Suprapubic skin (tissue), 4 donors: ENCODE measurements at places on chromosomes 3 and 15.

DNA sequence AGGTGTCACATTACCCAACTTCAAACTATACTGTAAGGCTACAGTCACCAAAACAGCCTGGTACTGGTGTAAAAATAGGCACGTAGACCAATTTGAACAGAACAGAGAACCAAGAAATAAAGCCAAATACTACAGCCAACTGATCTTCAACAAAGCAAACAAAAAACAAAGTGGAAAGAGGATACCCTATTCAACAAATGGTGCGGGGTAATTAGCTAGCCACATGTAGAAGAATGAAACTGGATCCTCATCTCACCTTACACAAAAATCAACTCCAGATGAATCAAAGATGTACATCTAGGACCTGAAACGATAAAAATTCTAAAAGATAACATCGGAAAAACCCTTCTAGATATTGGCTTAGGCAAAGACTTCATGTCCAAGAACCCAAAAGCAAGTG, 13.1 kb downstream of the PEAK1 start:
- DNase-seq, result no peak
- no peak overlapping the region for H3K27ac ChIP-seq
- no peaks in the 10 kb centered on the region for H3K36me3 ChIP-seq
- H3K4me1 ChIP-seq, result peaks cover 7% of the 10 kb centered on the region

GRCh38 chr3:194245975-194246561, 105.1 kb downstream of the CPN2 start:
- no peak overlapping the region for H3K27ac ChIP-seq
- no peaks in the 10 kb centered on the region for H3K27me3 ChIP-seq
- no peak for DNase-seq

DNA sequence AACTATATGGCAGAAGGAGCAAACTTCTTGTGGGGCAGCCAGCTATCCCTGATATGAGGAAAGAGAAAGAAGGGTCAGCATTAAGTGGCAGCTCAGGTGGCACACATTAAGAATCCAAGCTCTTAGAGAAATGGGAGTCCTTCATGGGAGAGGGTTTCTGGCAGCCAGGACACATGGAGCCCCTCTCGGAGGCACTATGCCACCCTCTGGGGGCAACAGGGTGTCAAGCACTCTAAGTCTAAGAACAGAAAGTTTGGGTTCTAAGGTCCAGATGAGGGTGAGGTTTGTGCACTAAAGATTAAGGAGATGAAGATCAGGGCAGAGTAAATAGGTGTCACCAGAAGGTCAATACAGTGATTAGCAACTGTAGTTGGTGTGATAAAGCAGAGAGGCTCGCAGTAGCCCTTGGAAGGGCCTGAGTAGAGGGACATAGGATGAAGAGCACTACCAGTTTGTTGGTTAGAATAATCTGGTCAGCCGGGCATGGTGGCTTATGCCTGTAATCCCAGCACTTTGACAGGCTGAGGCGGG, 89.3 kb downstream of the ST6GAL1 start:
- H3K4me3 ChIP-seq, result no peak overlapping the region
- H3K36me3 ChIP-seq, result no peaks in the 10 kb centered on the region
- DNase-seq, result no peak
- H3K27ac ChIP-seq, result no peak overlapping the region

GRCh38 chr3:141864281-141864970, 12.0 kb upstream of the ATP1B3 start:
- H3K36me3 ChIP-seq, result no peaks in the 10 kb centered on the region
- H3K27ac ChIP-seq, result peak overlapping the region; percentile 8
- DNase-seq, result no peak
- H3K27me3 ChIP-seq, result no peaks in the 10 kb centered on the region
- no peak overlapping the region for H3K4me3 ChIP-seq
- H3K4me1 ChIP-seq, result peaks cover 32% of the 10 kb centered on the region

GRCh38 chr3:155560135-155560534, 184.7 kb downstream of the PLCH1 start:
- no peak overlapping the region for H3K27ac ChIP-seq
- DNase-seq, result no peak
- H3K4me1 ChIP-seq, result no peaks in the 10 kb centered on the region

DNA sequence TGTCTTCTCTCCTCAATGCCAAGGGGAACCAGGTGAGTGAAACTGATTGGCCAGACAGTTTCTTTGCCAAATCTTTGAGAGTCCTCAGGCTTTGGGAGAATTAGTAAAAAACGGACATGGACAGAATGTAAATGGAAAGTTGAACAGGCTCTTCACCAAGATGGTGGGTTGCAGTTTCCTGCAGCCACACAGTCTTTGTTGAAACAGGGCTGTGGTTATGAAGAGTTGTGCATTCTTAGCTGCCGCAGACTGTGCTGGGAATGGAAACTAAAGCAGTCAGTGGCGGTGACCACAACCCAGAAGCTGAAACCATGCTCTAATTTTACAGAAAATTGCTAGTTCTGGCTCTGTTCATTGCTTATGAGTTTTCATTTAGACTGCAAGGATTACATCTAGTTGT, 42.1 kb upstream of the TASOR start:
- H3K27me3 ChIP-seq, result no peaks in the 10 kb centered on the region
- peaks cover 54% of the 10 kb centered on the region for H3K36me3 ChIP-seq
- no peak overlapping the region for H3K4me3 ChIP-seq
- H3K4me1 ChIP-seq, result no peaks in the 10 kb centered on the region
- no peak for DNase-seq
- no peak overlapping the region for H3K27ac ChIP-seq

- no peak overlapping the region for H3K27ac ChIP-seq
- no peak overlapping the region for H3K4me3 ChIP-seq
- no peaks in the 10 kb centered on the region for H3K4me1 ChIP-seq
- DNase-seq, result no peak
Measured at GRCh38 chr15:25226360-25226759, 212.5 kb downstream of the UBE3A start.

GRCh38 chr15:50906954-50907600, 1.4 kb upstream of the AP4E1 start:
- H3K4me1 ChIP-seq, result peaks cover 30% of the 10 kb centered on the region
- no peak for DNase-seq
- H3K36me3 ChIP-seq, result no peaks in the 10 kb centered on the region
- H3K27ac ChIP-seq, result peak overlapping the region; percentile 95

DNA sequence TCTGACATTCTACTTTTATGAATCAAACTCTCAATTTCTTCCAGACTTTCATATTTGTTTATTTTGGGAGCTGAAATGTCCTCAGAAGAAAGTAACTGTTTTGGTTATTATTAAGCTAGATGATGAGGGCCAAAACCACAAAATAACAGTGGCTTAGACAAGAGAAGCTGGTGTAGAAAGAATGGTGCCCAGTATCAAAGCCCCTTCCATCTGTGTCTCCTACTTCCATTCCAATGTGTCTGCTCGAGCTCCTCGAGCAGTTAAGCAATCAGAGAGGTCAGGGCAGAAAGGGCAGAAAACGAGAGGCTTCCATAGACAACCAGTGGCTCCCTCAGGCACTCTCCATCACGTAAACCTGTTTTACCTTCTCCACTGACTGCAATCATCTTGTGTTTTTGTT, 59.7 kb upstream of the MAGI1 start:
- no peak for DNase-seq
- no peaks in the 10 kb centered on the region for H3K27me3 ChIP-seq
- no peak overlapping the region for H3K4me3 ChIP-seq
- no peak overlapping the region for H3K27ac ChIP-seq
- H3K36me3 ChIP-seq, result no peaks in the 10 kb centered on the region
- H3K4me1 ChIP-seq, result no peaks in the 10 kb centered on the region

- no peak for DNase-seq
- no peak overlapping the region for H3K27ac ChIP-seq
- H3K4me1 ChIP-seq, result peaks cover 17% of the 10 kb centered on the region
- H3K36me3 ChIP-seq, result no peaks in the 10 kb centered on the region
- no peaks in the 10 kb centered on the region for H3K27me3 ChIP-seq
Measured at GRCh38 chr15:81199031-81199779, 2.5 kb downstream of the IL16 start.

GRCh38 chr3:5462086-5462485, 274.6 kb downstream of the EDEM1 start:
- H3K27ac ChIP-seq, result no peak overlapping the region
- no peak for DNase-seq
- no peaks in the 10 kb centered on the region for H3K36me3 ChIP-seq
- H3K4me3 ChIP-seq, result no peak overlapping the region
- H3K27me3 ChIP-seq, result no peaks in the 10 kb centered on the region

GRCh38 chr3:190786898-190787297, 75.6 kb downstream of the GMNC start:
- H3K27me3 ChIP-seq, result no peaks in the 10 kb centered on the region
- no peak overlapping the region for H3K4me3 ChIP-seq
- DNase-seq, result no peak
- no peaks in the 10 kb centered on the region for H3K36me3 ChIP-seq

GRCh38 chr3:188326111-188326510, 172.2 kb downstream of the LPP start:
- H3K4me1 ChIP-seq, result peaks cover 11% of the 10 kb centered on the region
- H3K36me3 ChIP-seq, result peaks cover 3% of the 10 kb centered on the region
- no peak overlapping the region for H3K27ac ChIP-seq
- H3K4me3 ChIP-seq, result no peak overlapping the region

DNA sequence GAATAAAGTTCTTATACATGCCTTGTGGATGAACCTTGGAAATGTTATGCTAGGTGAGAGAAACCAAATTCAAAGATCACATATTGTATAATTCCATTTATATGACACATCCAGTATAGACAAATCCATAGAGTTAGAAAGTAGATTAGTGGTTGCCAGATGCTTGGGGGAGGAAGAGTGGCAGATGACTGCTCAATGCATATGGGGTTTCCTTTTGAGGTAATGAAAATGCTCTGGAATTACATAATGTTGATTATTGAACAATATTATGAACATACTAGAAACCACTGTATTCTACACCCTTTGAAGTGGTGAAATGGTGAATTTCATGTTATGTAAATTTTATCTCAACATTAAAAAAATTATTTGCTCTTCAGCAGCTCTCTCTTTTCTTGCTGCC, 100.8 kb downstream of the DHX36 start:
- no peaks in the 10 kb centered on the region for H3K27me3 ChIP-seq
- no peaks in the 10 kb centered on the region for H3K4me1 ChIP-seq
- peaks cover 10% of the 10 kb centered on the region for H3K36me3 ChIP-seq

DNA sequence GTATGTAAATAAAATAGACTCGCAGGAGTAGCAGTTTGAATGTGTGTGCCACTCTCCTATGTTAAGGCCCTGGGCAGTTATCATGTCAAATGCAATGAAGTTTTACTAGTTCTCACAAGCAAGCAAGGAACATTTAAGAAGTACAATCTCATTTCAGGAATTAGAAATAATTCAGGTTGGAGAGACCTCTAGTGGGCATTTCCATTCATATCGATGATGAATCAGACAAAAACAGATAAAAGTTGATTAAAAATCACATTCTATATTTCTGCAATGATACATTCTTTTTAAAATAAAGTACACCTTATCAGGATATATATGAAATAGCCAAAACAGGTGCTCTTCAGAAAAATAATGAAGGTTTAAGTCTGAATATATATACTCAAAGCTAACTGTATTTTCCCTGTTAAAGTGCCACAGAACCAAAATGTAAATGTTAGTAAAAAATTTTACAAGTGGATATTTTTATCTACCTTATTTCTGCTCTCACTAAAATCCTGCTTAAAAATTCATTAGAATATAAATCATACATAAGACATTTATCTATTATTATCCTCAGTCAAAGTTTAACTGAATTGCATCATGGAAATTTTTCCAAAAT, 492.4 kb upstream of the FRG2C start:
- H3K4me3 ChIP-seq, result no peak overlapping the region
- no peak for DNase-seq
- H3K27ac ChIP-seq, result no peak overlapping the region
- no peaks in the 10 kb centered on the region for H3K4me1 ChIP-seq
- H3K27me3 ChIP-seq, result no peaks in the 10 kb centered on the region

DNA sequence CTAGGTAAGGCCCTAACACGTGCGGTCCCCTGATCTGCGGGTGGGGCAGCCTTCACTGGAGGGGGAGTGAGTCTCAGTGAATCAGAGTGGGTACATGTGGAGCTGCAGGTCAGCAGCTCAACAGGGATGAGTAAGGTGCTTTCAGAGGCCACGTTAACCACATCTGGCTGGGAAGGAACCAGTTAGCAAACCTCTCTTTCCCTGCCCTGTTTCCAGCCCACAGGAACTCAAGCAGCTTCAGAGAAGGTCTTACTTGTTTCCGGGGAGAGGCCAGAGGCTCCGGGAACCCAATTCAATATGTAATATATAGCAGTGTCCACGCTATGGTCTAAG, 175.3 kb downstream of the XXYLT1 start:
- H3K27me3 ChIP-seq, result no peaks in the 10 kb centered on the region
- no peaks in the 10 kb centered on the region for H3K36me3 ChIP-seq
- DNase-seq, result no peak
- H3K4me3 ChIP-seq, result no peak overlapping the region

DNA sequence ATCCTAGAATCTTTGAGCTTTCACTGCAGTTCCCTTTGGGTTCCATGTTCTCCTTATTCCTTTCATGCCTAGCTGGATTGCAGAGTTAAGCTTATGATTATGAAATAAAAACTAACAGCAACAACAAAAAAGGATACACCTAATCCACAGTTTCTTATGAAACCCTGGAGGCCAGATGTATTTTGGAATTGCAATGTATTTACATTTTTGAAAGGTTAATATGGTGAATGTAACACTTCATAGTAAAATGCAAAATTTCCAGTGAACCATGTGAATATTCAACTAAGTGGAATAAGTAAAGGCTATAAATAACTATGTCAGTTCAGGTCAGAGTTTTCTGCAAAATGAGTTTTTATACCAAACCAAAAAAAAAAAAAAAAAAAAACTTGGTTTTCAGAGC, 65.8 kb upstream of the FLNB start:
- no peak overlapping the region for H3K4me3 ChIP-seq
- H3K36me3 ChIP-seq, result no peaks in the 10 kb centered on the region
- H3K27ac ChIP-seq, result no peak overlapping the region
- no peaks in the 10 kb centered on the region for H3K27me3 ChIP-seq
- no peak for DNase-seq
- H3K4me1 ChIP-seq, result peaks cover 13% of the 10 kb centered on the region

DNA sequence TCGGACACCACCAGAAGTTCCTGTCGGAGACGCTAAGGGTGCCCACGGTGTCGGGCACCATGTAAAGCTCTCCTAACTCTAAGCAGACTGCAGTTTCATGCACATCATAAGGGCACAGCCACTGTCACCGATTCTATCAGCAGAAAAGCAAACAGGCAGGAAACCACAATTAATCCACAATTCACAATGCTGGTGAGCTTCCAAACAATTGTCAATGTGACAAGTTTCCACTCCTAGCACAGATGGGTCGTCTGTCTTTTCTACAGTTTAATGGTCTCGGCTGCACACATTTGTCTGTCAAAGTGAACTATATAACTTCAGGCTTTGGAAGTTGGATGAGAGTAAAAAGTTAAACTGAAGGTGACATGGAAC, 8.8 kb upstream of the OCA2 start:
- H3K36me3 ChIP-seq, result peaks cover 17% of the 10 kb centered on the region
- peak overlapping the region; percentile 58 for H3K4me3 ChIP-seq
- no peak overlapping the region for H3K27ac ChIP-seq
- peaks cover 17% of the 10 kb centered on the region for H3K4me1 ChIP-seq
- H3K27me3 ChIP-seq, result peaks cover 19% of the 10 kb centered on the region
- no peak for DNase-seq

GRCh38 chr3:189529468-189529867, 101.7 kb upstream of the TP63 start:
- no peak for DNase-seq
- no peak overlapping the region for H3K4me3 ChIP-seq
- no peaks in the 10 kb centered on the region for H3K27me3 ChIP-seq
- no peaks in the 10 kb centered on the region for H3K36me3 ChIP-seq

GRCh38 chr15:98727115-98728040, 79.0 kb downstream of the IGF1R start:
- DNase-seq, result peak; percentile 92
- no peaks in the 10 kb centered on the region for H3K27me3 ChIP-seq
- H3K36me3 ChIP-seq, result no peaks in the 10 kb centered on the region

- H3K4me1 ChIP-seq, result peaks cover 11% of the 10 kb centered on the region
- H3K27ac ChIP-seq, result no peak overlapping the region
- no peak for DNase-seq
- H3K4me3 ChIP-seq, result no peak overlapping the region
Measured at GRCh38 chr15:35141743-35142471, 56.8 kb upstream of the NANOGP8 start.
